Foreskin keratinocyte (primary cell): ENCODE measurements at places on chromosomes 4 and X. TPM values are rescaled to one million over a fixed set of nuclear protein-coding genes. Genes with fewer than 3 reads are reported as not detected.
A peak's percentile ranks its signal among the peaks of the same experiment; 100 is the strongest.

DNA sequence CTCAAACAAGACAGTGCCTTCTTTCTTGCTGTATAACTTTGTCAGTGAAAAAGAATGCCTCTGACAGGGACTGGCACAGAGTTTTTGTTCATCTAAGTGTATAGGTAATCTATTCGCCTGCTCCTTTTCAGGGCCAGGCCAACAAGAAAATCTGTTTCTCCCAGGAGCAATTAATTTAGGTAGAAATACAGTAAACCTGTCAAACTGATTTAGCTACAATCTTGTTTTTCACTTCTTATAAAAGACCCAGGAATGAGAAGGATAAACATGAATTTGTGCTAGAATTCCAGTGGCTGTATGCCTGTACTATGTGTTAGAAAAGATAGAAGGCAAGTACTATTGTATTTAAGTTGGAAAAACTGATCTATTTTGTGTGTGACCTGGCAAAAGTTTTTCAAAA lies 6.1 kb downstream of the TMA16 start:
- no peak for DNase-seq

DNA sequence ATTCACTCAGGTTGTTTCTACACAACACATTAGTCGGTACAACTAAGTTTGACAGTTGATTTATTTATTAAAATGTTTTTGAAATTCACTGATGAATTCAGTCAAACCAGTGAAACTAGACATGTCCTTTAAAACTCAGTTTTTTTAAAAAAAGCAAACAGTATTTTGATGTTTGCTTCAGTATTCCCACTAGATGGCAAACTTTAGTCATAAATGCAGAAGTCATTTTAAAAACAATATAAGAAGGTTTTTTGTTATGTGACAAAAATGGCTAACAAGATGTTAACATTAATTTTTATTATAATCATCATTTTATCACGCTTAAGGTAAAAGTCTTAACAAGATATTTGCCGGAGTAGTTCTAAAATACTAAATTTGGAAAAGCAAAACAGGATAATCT lies 1337.8 kb upstream of the DIAPH2 start:
- no peak for DNase-seq

GRCh38 chrX:41923978-41924683 lies 777 bp upstream of the CASK start:
- DNase-seq = peak; percentile 34

- no peak for DNase-seq
Measured at GRCh38 chrX:40720792-40721191, 14.6 kb downstream of the MED14 start.

Gene TMPRSS11D
- total RNA-seq = 0.17 and 0.99 TPM in 2 replicates

DNA sequence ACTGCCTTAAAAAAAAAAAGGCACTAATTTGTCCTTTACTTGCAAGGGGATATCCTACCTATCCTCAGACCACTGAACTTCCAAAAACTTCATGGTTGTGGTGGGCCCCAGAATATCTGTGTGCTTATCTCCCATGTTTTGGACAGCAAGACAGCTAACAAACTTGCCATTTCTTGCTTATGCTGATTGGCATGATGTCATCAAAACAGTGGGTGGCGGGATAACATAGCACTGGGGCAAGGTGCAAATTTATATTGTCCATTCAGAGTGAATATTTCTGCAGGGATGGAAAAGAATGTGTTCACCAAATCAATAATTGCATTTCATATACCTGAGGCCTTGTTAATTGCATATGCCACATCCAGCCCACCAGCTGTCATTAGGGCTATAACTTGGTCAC lies 23.5 kb downstream of the HAUS3 start:
- DNase-seq = no peak

DNA sequence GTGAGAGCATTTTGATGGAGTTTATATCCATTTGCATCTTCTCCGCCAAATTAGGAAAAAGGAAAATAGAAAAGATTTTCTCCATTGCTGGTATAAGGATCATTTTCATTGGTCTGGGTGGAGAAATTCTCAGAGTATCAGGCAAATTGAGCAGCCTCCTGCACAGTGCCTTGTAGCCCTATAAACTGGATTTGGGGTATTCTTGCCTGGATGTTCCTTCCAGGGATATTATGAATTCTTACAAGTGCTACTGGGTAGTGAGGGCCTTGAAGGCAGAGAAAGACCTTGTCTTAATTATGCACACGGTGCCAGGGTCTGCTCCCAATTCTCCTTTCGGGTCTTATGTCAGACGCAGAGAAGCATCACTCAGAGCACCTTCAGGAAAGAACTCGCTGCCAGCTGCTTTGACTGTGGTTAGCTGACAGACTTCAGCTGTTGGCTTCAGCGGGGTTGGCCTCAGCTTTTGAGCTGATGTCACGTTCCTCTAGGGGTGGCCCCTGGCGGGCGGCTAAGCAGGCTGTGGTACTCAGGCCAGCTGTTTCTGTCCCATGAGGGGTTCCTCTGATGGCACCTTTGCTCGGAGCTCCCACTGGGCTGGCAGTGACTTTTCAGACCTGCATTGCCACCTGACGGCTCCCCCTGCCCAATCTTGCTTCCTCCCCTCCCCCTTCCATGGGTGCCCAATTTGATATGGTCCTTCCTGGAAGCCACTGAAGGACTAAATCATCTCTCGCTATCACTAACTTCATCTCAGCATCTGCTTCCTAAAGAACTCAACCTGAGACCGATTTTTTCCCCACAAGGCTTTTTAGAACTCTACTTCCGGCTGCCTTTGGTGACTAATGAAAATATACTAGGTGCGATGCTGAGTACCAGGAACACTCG lies 519.5 kb downstream of the BCOR start:
- no peak for DNase-seq

GRCh38 chrX:32744921-32745320 lies 466.4 kb downstream of the DMD start:
- no peak for DNase-seq

Gene ATP2B3
- total RNA-seq = not detected in 2 replicates

DNA sequence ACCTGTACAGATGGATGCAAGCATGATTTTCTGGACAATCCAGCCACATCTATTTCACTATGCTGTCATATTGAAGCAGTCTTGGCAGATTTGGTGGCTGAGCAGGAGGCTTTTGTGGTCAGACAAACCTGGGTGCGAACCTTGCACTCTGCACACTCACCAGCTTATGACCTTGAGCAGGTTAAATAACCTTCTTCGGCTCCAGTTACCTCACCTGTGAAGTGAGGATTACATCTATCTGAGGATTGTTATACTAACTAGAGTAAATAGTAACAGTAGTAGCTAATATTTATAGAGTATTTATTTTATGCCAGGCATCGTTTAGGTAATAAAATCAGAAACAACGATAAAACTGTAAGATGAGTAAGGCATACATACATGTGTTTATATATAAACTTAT lies 150.0 kb downstream of the PPP3CA start:
- DNase-seq = no peak

DNA sequence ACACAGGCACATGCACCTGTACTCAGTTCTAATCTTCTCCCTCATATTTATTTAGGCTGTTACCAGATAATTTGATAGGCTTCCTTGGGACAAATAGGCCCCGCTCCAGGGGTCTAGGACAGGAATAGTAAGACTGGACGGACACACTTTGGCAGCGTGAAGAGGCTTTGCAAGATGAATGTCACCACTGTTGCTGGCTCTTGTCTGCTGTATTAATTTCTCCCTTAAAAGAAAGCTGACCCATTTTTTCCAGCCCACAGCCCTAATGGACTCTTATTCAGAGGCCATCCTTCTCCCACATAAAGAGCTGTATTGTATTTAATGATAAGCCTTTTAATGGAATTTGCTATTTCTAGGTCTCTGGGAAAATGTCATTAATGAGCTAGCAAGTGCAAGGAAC lies 18.0 kb downstream of the FAM184B start:
- no peak for DNase-seq

DNA sequence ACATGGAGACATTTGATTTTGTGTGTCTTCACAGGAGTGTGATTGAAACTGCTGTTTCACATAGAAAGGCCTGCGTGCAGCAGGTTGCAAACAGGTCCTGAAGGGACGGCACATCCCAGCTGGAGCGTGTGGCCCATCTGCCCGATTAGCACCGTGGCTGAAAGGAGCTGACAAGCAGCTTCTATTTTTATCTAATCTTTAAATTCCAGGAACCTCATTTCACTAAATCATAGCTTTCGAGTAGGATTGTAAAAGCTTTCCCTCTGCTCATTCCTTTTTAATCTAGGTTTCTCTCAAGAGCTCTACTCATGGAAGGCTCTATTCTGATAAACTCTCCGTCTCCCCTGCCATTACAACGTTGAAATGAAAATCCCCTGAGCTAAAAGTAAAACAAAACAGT lies 106.8 kb downstream of the FSTL5 start:
- DNase-seq = no peak

GRCh38 chr4:170491981-170492380 lies 402.2 kb upstream of the AADAT start:
- no peak for DNase-seq

DNA sequence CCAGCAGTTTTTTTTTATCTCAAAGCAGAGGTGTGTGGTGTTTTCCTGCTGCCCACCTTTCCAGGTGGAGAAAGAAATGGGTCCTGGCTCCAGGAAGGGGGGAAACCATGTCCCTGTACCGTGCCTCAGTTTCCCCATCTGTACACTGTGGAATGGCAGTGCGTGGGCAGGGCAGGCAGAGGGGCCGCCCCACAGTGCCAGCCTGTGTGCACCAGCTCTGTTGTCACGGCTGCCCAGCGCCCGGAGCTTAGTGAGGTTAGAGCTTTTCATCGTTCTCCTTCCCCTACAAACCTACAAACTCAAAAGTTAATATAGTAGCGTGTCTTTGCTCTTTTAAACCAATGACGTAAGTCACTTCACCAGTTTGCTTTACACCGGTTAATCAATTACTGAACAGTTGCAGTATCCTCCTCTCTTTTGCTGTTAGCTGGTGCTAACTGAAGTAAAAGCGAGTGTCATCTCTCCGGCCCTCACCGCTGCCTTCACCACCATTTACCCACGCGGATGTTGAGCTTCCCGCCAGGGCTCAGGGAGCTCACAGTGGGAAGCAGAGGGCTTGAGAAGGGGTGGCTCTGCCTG lies 114.8 kb upstream of the ADRA2C start:
- DNase-seq = no peak

Gene IQCM
- total RNA-seq = not detected in 2 replicates

- DNase-seq = no peak
Measured at GRCh38 chr4:137694138-137694537, 161.8 kb upstream of the PCDH18 start.

Gene NWD2
- not detected in 2 replicates for total RNA-seq

Gene INTU
- total RNA-seq = 3.1 and 3.8 TPM in 2 replicates

DNA sequence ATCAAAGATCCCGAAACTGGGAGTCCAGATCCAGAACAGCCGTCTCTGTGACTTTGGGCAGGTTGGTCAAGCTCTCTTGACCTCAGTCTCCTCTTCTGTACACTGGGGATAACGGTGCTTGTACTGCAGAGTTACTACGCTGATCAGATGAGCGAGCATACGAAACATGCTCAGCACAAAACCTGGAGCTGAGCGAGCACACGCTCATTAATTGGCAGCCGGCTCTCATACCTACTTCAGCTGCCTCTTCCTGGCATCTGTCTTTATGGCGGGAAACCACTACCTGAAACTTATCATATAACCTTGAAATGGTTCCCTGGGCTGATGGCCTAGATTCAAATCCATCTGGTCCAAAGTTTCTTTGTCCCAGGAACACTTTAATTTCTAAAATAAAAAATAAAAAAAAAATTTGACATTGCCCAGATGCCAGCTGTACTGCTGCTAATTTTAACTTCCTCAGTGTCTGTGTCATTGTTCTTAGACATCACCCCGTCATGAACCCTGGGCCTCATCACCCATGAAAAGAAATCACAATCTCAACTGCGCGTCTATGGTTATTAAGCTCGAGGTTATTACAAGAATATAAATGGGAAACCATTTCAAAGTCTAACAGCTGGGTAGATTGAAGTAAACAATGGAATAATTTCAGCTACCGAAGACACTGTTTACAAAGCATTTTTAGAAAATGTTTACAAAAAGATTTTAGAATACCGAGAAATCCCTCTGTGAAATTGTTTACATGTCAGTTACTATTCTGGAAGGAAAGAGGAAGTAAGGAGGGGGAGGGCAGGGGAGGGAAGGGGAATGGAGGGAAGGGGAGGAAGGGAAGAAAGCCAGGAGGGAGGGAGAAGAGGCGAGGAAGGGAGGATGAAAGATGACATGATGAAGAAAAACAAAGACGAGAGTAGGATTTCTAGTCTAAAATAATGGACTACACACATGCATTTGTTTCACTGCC lies 49.0 kb downstream of the CRMP1 start:
- no peak for DNase-seq

- DNase-seq = no peak
Measured at GRCh38 chrX:2424317-2424716, 76.5 kb downstream of the DHRSX start.
